ENCODE measurements at places on chromosomes 3 and 15. TPM values are rescaled to one million over a fixed set of nuclear protein-coding genes. Genes with fewer than 3 reads are reported as not detected.

Gene SAMD7
- not detected for total RNA-seq

Gene SKOR1
- 0.25 TPM for total RNA-seq

Gene KBTBD13
- not detected for total RNA-seq

Gene DIS3L
- total RNA-seq: 25.6 TPM

Gene COX5A
- total RNA-seq: 46.7 TPM

Gene ADPRH
- total RNA-seq: 0.74 TPM

Gene COMMD2
- 68.1 TPM for total RNA-seq

Gene PLOD2
- 11.3 TPM for total RNA-seq

Gene WDR76
- total RNA-seq: 10.8 TPM

Gene MYO5A
- total RNA-seq: 126 TPM

Gene OR5K1
- total RNA-seq: not detected

Gene OXSR1
- total RNA-seq: 36.4 TPM

Gene GHSR
- not detected for total RNA-seq

Gene CCDC54
- total RNA-seq: 0.25 TPM

Gene ZNF717
- 14.8 TPM for total RNA-seq

Gene CAND2
- total RNA-seq: 10.6 TPM

Gene TXNRD3
- total RNA-seq: 7.9 TPM

Gene NPAP1
- 0.49 TPM for total RNA-seq

Gene SATB1
- total RNA-seq: 86.5 TPM

Gene SERPINI1
- 105 TPM for total RNA-seq

Gene LDHAL6B
- not detected for total RNA-seq

Gene TMEM158
- total RNA-seq: 14.5 TPM

Gene ARPIN
- 14.5 TPM for total RNA-seq

Gene PIGBOS1
- total RNA-seq: 3.2 TPM

Gene ABCF3
- total RNA-seq: 38.4 TPM

Gene ALDH1L1
- total RNA-seq: 3.4 TPM

Gene A4GNT
- total RNA-seq: not detected

Gene RAF1
- 126 TPM for total RNA-seq

Gene OR5K2
- total RNA-seq: not detected

Gene UROC1
- not detected for total RNA-seq

Gene LRIG1
- 41.3 TPM for total RNA-seq

Gene MORC1
- total RNA-seq: under 0.01 TPM

Gene ECE2
- total RNA-seq: 2.7 TPM
